NCI-H187 (cell line): ENCODE measurements at places on chromosomes 1 and 21.

DNA sequence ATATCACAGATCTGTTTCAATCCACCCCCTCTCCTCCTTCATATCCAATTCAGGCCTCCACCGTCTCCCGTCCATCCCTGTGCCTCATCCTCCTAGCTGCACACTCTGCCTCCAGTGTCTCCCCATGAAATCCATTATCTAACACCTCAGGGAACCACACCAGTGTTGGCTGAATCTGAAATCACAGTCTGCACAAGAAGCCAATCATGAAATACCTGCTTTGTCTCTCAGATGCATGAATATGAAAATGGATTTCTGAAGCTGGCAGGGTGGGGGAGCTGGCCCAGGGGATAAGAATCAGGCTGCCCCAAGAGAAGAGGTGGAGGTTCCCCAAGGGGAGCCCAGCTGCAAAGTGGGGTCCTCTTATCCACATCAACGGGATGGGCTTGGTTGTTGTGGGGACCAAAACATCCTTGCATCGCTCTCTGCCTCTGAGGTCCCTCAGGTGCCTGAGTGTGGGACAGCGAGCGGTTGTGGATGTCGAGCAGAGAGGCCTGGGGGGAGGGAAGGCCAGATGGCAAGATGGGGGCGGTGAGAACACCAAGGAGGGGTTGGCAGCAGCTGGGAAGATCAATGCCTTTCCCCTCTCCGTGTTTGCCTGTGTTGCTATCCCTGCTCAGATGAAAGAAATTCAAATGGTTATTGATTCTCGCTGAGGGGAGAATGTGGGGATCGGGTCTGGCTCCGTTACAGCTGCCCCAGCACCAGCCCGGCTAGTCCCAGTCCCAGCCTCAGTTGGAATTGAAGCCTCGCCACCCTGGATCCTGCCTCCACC is 237.3 kb upstream of the POU3F1 start:
- no peak for DNase-seq

- DNase-seq, result no peak
Observed at GRCh38 chr1:164863056-164863455, 304.1 kb downstream of the PBX1 start.

DNA sequence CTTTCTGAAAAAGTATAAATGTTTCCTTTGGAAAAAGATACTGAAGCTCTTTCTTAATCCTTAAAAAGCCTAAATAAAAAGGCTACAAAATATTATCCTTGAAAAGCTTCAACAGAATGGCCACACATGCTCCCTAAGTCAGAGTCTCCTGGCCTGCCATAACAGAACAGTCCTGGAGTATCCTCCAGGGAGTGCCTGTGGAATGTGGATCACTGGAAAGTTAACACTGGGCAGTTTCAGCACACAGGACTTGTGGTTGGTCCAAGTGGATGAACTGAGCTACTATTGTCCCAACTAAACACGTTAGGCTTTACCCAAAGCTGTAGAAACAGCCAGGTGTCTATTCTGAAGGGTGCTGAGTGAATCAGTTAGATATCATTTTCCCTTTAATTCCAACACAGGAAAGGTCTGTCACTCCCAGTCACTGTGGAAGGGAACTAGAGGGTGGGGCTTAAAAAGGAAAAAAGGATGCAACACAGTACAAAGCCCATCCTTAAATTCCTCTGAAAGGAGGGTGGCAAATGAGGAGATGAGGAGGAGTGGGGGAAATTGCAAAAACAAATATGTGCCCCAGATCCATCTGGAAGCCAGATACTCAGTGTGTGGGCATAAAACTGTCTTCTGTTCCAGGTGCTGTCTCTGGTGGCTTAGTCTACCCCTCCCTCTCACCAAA is 196.3 kb upstream of the SPAG17 start:
- no peak for DNase-seq

GRCh38 chr1:31843506-31843905 is 27.7 kb upstream of the SPOCD1 start:
- no peak for DNase-seq

GRCh38 chr1:162135271-162135775 is 65.8 kb downstream of the NOS1AP start:
- no peak for DNase-seq

DNA sequence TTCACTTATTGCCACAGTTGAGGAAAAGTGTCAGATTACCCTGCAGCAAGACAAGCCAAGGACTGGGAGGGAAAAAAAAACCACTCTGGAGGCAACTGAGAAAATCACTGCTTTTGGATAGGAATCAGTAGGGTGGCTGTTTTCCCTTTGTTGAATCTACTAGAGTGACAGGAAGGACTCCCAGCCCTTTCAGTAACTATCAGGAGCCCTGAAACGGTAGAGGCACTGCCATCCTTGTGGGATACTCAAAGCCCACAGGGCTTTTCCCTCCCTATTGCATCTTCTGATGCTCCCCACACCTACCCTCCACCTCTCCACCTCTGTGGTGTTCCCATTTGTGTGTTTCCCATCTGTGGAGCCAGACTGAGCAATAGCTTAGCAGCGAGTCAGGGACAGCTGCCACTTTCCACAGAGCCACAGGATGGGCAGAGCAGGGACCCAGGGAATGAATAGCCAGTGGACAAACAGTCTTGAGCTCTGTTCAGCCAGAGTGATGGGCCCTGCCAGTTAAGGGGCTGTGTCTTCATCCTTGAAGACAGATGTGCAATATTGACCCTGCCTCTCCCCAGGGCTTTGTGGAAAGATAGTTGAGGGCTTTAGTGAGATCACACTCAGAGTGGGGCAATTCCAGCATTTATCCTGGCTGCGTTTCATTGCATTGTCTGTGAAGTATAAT is 13.9 kb downstream of the UBIAD1 start:
- DNase-seq, result no peak

GRCh38 chr1:185409345-185409744 is 92.3 kb upstream of the IVNS1ABP start:
- DNase-seq, result no peak

DNA sequence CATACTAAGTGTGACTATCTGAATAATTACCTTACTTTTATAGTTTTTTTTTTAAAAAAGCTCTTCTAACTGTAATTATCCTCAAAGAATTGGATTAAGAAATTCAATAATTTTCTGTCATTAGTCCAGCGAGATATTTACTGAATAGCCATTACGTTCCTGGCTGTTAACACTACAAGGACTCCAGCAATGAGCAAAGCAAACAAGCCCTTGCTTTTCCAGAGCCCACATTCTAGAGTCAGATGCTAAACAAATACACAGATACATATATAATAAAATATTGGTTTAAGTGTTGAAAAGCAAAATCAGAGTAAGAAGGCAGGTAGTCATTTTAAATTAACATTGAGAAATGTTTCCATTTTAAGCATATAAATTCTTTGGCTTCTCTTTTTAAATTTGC is 118.4 kb downstream of the ATF6 start:
- peak; percentile 12 for DNase-seq

GRCh38 chr1:74681449-74681848 is 7.9 kb upstream of the ERICH3 start:
- no peak for DNase-seq

GRCh38 chr1:4615138-4615470 is 39.3 kb upstream of the AJAP1 start:
- DNase-seq, result no peak

- no peak for DNase-seq
Observed at GRCh38 chr1:232443372-232443771, 186.6 kb downstream of the SIPA1L2 start.

GRCh38 chr1:60461925-60462595 is 388.5 kb upstream of the C1orf87 start:
- DNase-seq, result no peak

DNA sequence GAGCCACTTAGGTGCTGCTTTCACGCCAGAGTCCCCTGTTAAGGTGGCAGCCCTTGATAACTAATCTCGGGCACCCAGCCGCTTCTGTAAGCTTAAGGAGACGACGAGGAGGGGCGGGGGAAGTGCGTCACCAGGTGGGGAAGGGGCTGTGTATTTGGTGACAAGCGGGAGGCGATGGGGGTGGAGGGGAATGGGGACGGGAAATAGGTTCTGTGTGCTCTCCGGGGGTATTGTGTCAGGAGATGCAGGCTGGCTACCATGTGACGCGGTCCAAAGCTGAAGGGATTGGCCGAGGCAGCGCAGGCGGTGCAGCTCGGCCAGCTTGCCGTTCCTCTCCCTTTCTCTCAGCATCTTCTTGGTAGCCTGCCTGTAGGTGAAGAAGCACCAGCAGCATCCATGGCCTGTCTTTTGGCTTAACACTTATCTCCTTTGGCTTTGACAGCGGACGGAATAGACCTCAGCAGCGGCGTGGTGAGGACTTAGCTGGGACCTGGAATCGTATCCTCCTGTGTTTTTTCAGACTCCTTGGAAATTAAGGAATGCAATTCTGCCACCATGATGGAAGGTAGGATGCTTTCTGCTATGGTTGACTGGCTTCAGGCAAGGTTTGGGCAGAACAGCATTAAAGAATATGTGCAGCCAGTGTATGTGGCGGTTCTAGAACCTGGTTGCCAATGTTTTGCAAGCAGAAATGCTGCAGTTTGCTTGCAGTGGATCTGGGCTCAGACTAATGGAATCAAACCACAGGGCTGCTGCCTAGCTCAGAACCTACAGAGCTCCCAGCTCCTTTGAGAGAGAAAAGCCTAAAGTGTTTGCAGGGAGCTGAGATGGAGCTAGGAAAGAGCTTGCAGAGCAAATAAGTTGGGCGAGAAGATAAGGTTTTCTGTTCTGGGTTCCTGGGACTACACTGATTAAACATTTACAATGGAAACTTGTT is at the start of gene SGIP1:
Gene SGIP1 (plus strand): TSS at position 350 of the 937 bp plus-strand sequence. CDS start 206 bp downstream, at position 556.
- peak; percentile 67 for DNase-seq

DNA sequence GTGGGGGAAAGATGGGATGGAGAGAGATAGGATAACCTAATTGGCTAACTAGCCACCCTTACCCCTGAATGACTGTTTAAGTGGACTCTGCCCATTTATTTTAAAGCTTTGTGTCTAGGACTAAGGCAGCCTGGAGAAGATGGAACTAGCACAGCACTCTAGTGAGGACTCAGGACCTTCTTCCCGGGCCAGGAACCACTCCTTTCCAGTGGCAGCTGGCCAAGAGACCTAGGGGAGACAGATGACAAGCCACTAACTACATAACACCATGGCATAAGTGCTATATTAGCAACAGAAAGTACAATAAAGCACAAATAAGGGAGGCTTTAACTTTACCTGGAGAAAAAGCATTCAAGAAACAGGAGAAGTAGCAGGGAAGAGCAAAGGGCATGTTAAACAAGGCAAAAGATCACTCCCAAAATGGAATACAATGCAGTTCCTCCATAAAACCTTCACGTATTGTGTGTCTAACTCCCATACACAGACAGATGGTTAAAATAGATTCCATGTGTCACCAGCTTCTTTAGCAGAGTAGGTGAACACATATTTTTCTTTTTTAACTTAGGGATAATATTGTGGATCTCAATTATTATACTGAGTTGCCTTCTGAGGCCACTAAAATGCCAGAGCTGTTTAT is 20.6 kb downstream of the CLCA1 start:
- DNase-seq, result no peak

DNA sequence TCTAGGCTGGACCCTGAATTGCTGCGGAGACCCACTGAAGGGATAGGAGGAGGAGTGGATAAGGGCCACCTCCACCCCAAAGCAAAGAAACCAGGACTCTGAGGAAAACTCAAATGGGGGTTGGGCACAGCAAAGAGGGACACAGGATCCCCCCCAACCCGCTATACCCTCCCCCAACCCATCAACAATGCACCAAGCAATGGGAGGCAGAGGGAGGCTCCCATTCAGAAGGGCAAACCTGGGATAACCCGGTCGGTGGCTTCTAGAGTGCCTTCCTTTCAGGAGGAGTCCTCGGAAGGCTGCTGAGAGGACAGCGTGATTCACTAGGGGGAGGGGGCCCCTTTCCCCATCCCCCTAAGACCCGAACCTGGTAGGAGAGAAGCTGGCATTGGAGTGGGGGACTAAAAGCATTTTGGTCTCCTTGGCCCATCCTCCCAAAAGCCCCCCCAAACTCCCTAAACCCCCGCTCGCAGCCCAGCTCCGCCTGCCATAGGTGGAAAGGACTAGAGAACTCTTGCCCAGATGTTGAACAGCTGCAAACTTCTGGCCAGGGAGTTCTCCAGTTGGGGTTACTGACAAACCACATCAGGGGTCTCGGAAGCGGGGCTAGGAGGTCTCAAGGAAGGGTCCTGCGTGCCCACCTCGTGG is 1.3 kb downstream of the MEF2D start:
- no peak for DNase-seq

- no peak for DNase-seq
Observed at GRCh38 chr1:152917794-152918193, 9.4 kb downstream of the IVL start.

- no peak for DNase-seq
Observed at GRCh38 chr1:149888999-149889289, 10.4 kb upstream of the BOLA1 start.

DNA sequence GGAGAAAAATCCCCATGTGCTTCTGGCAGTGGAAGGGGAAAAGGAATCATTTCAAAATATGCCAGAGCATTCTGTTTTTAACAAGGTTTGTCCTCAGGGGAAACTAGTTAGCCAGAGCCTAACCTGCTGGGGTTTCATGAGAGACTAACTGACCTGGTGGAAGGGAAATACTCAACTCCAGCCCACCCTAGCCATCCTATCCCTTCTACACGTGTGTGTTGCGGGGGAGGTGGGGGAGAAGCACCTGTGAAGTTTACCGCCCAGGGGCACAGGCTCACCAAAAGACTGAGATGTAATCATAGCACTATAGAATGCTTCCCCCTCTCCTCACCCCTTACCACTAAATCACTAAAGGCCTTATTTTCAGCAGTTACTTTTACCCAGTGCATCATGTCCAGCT is 139.5 kb downstream of the GRIK3 start:
- DNase-seq, result no peak

GRCh38 chr1:54649130-54649898 is 7.7 kb downstream of the MROH7 start:
- DNase-seq, result no peak
